ENCODE measurements at places on chromosomes 1 and 21.

DNA sequence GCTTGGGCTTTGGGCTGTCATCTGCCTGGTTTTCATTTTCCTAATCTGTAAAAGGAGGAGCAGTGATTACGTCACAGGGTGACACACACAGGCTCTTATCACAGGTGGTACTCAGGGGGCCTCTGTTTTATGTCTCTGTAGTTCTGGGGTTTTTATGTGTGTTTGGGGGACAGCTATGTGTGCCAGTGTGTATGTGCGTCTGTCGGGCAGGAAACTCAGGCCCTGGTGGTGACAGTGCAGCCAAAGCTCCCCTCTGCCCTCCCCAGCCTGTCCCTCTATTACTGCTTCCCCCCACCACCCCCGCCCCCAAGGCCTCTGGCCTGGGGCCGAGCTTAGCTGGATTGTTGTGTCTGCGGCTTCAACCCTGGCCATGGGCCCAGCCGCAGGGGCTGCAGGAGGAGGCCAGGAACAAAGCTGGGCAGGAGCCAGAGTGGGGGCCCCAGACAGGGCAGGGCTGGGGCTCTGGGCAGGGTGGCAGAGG lies 13.3 kb downstream of the MFAP2 start:
- no peak for DNase-seq

DNA sequence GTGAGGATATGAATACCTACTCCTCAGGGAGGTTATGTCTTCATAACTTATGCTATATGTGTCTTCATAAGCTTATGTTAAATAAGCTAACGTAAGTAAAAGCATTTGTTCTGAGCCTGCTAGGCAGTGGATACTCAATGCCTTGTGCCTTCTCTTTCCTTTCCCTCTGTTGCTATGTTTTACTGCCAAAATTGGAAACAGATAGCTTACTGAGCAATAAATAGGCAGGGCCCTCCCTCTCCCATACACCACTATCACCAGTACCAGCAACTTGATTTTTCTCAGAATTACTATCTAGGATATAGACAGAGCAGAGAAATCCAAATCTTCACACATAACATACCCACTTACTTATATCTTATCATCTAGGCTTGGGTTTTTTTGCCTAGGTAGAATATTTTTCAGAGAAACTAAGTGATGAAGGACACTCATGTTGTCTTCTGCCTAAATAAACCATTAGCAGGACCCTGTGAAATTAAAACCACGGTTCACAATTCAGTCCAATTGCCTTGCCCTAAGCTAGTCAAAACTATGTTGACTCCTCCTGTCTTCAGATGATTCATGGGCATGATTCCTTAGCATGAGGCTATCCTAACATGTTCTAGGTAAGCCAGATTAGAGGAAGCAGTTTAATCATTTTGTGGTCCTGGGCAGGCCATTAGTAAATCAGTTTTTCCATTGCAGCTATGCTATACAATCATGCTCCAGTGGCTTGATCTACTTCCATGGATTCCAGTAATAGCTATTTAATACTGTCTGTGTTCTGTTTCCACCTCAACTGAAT lies 15.9 kb upstream of the LRRC8C start:
- DNase-seq: no peak

DNA sequence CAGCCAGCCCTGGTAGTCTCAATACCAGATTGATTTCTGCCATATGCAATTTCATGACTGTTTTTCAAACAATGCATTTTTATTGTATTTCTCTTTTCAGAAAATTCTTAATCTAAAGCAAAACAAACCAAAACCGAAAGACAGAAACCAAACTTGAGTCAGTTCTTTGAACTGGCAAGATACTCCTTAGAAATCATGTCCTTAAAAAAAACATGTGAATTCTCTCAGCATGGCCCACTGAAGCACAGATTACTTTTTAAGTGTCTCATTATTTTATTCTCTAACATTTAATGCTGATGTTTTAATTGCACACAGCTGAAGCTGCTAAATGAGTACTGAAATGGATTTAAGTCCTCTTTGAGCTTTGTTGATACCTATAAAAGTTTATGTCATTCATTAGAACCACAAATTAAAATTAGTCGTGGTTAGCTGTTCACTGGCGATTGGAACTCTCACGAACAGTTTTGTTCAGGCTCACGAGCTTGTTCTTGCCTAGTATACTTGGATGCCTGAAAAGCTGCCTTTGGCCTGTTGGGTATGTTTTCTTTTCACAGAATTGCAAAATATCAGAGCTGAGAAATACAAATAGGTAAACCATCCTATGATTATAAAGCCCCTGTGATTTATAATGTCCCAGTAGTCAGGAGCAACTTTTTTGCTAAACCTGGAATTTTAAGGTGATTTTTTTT lies 87.5 kb downstream of the CAMTA1 start:
- DNase-seq: no peak

DNA sequence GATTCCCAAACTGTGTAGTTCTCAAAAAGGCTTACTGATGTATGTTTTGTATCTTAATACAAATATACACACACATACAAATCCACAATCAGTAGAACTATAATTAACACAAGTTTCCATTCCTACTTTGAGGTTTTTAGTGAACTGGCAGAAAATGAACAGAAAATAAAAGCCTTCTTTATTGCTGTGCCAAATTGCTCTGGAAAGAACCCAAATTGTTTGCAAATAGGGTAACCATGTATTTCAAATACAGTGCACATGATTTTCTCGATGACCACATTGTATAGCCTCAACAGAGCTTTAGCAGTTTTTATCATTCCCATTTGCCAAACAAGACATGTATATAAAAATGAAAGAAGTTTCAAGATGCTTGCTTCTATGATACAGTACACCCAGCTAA lies 173.3 kb downstream of the COL24A1 start:
- DNase-seq: no peak

GRCh38 chr1:36366091-36366661 lies 19.5 kb downstream of the STK40 start:
- no peak for DNase-seq

GRCh38 chr1:50266509-50266908 lies 156.7 kb downstream of the DMRTA2 start:
- no peak for DNase-seq

GRCh38 chr1:97145321-97145956 lies 423.9 kb downstream of the PTBP2 start:
- peak; percentile 35 for DNase-seq

- peak; percentile 55 for DNase-seq
Observed at GRCh38 chr1:233972951-233973635, 68.6 kb downstream of the SLC35F3 start.

GRCh38 chr1:74579425-74579824 lies 67.0 kb upstream of the LRRC53 start:
- no peak for DNase-seq

- DNase-seq: no peak
Observed at GRCh38 chr1:24380508-24380907, 33.1 kb downstream of the STPG1 start.
